Stimulated activated CD8-positive, alpha-beta memory T cell treated with anti-CD3 and anti-CD28 coated beads, Interleukin-2, amount 100 ng/mL, for 1 hour (primary cell): ENCODE measurements at places on chromosomes 13 and 19.

GRCh38 chr19:2529473-2529918 lies 53.6 kb downstream of the GADD45B start:
- DNase-seq: no peak

- no peak for DNase-seq
Measured at GRCh38 chr19:16345457-16345856, 20.8 kb downstream of the KLF2 start.

DNA sequence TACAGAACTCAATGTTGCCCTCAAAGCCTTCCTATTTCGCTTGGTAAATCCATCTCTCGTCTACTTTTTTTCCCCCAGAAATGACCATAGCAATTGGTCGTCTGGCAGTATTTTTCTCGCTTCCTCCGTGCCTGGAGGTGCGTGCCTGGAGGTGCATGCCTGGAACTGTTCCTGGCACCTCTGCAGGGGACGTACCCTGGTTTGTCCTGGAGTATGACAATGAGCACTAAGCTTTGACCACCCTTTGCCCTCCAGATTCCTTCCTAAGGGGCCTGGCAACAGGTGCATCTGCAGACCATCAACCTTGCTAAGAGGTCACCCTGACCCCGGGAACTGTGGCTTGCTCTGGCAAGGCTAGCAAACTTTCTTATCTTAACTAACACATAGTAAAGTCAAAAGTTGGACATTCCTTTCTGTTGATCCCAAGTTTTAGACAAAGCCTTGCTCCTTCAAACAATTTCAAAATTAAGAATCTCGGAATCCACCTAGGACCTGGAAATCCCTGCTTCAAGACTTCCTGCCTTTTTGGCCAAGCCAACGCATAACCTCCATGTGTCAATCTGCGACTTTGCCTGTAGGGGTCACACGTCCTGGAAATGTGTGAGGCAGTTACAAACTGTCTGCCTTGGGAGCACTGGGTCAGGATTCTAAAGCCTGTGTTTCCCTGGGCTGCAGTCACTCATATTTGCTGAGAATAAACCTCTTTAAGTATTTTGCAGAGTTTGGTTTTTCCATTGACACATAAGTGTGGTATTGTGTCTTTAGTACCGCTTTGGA lies 28.8 kb upstream of the TUBGCP3 start:
- no peak for DNase-seq

- no peak for DNase-seq
Measured at GRCh38 chr19:12944104-12944674, 1.5 kb upstream of the RAD23A start.

DNA sequence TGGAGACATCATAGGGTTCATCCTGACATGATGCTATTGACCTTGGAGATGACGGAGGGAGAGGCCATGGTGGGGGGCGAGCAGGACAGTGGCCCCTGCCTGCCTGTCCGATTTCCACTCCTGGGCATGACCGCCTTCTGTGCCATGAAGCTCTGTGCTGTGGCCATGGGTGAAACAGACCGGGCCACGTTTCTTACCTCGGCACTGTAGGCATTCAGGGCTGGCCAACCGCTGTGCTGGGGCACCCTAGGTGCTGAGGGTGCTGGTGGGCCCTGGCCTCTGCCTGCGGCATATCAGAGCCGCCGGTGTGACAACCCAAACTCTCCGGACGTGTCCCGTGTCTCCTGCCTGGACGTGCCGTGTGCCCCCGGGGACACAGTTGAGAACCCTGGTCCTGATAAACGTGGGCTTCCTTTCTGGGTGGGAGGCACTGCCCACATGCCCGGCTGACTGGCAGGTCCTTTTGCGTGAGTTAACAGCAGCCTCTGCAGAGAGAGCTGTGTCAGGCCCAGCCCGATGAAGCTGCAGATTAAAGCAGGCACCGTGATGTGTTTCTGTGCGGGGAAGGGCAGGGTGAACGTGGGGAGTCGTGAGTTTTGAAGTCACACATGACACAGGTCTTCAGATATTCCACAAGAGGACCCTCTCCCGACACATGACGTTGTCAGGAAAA lies 46.5 kb downstream of the TMEM255B start:
- no peak for DNase-seq

- DNase-seq: no peak
Measured at GRCh38 chr13:109968876-109969577, 182.6 kb upstream of the IRS2 start.

DNA sequence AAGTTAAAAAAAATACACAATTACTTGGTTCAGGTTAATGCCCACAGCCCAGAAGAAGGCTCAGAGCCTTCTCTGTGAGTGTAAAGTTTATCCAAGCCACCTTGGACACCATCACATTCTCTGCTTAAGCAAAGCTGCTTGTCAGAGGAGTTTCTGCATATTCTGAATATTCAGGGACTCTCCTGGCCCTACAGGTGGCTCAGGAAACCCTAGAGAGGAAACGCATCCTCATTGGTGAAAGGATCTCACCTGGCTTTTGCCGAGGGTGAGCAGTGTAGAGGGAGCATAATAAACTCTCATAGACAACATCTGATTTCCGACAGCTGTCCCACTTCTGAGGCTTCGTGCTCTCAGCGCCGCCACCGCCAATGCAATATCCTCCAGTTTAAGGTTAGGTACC lies 239.9 kb upstream of the TSHZ3 start:
- DNase-seq: no peak

- DNase-seq: no peak
Measured at GRCh38 chr13:98668155-98668554, 84.3 kb downstream of the SLC15A1 start.

- no peak for DNase-seq
Measured at GRCh38 chr19:42242069-42242511, 312 bp downstream of the GSK3A start.

GRCh38 chr13:41182231-41182630 lies 12.1 kb downstream of the KBTBD7 start:
- no peak for DNase-seq

GRCh38 chr19:34088292-34088691 lies 84.0 kb upstream of the LSM14A start:
- DNase-seq: no peak

DNA sequence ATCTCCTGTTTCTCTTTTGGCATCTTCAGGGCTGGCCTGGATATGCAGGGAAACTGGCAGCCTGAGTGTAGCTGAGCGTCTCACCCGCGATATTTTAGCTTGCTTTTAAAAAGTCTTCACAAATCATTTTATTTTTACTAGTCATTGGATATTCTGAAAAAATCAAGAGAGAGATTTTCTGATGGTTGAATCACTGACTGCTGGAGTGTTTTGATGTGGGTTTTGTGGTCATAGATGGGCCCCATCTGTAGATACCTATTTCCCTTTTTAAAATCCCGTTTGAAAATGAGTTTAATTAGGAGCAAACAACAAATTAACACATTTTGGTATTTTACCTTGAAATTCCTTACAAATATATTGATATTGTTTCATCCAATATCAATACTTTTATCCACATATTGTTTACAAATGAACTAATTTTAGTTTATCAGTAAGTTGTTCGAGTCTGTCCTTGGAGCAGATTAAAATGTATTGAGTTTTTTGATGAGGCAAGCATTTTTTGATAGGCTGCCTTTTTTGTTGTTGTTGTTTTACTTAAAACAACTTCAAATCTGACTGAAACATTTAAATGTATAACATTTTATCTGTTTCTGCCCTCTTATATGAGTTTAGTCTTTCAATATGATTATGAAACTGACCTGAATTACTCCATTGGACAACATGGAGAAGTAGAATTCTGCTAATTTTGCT lies 21.5 kb upstream of the OXGR1 start:
- no peak for DNase-seq

DNA sequence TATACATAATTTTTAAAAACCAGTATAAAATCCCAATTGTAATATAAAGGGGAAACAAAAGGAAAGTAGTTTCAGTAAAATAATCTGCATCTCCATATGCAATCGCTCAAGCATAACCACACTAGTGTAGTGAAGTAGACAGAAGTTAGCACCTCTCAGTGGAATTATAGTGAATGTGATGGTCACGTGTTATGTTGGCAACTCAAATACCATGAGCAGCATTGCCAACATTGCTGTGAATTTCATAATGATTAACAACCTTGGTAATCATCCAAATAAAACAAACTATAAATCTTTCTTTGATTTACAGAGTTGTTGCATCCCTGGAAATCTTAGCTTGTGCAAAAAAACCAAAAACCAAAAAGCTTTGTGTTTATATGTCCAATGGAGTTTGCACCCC lies 77.3 kb upstream of the SIAH3 start:
- DNase-seq: no peak

DNA sequence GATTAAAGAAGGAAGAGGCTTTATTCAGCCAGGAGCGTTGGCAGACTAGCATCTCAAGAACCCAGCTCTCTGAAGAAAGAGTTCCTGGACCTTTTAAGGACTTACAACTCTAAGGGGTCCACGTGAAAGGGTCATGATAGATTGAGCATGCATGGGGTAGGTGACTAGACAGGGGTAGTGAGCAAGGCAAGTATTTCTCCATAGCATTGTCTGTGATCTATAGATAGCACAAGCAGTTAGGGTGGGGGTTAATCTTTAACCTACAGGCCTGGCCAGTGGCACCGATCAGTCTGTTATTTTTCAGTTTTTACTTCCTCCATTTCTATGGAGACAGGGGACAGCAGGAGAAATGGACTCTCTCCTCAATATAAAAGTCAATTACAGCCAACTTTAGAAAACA lies 983.7 kb downstream of the SLITRK1 start:
- DNase-seq: no peak

DNA sequence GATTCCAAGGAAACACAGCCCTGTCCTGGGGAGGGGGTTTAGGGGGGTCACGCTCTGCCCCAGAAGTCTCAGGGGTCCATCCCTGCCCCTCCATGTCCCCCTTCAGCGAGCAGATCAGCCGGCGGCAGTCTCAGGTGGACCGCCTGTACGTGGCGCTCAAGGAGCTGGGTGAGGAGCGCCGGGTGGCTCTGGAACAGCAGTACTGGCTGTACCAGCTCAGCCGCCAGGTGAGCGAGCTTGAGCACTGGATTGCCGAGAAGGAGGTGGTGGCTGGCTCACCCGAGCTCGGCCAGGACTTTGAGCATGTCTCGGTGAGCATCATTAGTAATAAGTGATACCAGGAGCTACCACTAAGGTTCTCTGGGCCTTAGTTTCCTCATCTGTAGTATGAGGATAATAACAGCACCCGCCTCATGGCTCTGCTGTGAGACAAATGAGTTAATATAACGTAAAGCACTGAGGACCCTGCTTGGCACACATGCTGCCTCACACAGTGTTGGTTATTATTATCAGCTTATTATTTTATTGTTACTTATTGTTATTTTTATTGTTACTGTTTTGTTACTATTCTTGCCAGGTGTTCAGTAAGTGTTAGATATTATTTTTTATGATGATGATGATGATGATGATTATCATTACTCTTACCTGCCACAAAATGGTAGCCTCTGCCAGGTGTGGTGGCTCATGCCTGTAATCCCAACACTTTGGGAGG lies 20.5 kb upstream of the SHKBP1 start:
- no peak for DNase-seq

- DNase-seq: no peak
Measured at GRCh38 chr13:37485756-37486155, 112.8 kb downstream of the POSTN start.

GRCh38 chr13:113537909-113538688 lies 46.5 kb upstream of the TFDP1 start:
- DNase-seq: no peak

- no peak for DNase-seq
Measured at GRCh38 chr13:98200211-98200878, 23.3 kb upstream of the RNF113B start.

- DNase-seq: no peak
Measured at GRCh38 chr13:88022431-88023208, 351.4 kb downstream of the SLITRK5 start.

DNA sequence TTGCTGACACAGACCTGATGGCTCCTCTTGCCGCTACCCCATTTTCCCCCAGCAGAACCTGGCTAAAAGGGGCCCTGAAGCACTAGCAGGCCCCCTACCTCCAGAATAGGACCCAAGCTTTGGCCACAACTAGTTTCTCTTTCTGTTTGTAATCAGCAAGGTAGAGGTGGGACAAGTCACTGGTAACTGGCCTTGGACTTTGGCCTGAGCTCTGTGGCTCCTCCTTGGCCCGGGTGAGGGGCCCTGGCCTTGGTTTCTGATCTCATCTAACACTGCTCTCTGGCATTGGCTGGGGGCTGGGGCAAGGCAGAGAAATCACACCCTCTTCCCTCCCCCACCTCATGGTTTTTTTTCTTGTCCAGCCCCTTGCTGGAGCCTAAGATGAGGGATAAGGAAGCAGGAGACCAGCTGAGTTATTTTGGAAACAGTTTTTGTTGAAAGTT lies 2.1 kb downstream of the CALM3 start:
- no peak for DNase-seq

GRCh38 chr19:17300992-17301619 lies 2.1 kb downstream of the ABHD8 start:
- no peak for DNase-seq

- no peak for DNase-seq
Measured at GRCh38 chr13:110957181-110957884, 42.5 kb upstream of the ANKRD10 start.

DNA sequence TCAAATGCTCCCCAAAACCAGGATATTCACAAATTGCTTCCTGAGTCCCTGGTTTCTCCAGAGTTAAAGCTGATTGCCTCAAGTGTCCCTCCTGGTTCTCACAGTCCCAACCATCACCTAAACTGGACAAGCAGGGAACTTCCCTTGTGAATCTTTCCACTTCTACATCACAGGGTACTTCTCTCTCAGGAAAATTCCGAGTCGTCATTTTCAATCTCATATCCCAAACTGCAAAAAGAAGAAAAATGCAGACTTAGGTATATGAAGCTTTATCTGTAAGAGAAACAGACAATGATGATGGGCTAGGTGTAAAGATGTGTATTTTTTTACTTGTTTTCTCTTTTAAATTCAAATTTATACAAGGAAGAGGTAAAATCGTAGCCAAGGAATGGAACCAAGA lies 21.3 kb downstream of the ZNF329 start:
- no peak for DNase-seq

GRCh38 chr13:36680913-36681312 lies 7.1 kb downstream of the SERTM1 start:
- no peak for DNase-seq

DNA sequence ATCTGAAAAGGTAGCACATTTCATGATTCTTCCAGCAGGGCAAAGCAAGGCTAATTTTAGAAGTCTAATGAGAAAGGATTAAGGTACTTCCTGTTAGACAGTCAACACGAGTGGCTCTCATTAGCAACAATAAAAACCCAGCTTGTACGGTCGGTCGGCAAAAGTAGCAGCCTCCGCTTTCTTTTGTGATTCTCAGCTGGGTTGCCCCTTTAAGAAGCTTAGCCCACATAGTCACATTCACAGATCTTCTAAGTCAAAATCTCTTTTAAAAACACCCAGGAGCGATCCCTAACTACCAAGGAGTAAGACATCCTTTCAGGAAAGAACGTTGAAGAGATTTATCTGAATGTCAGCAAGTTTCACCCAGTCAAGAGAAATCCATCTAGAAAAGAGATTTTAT lies 684.8 kb downstream of the DIAPH3 start:
- DNase-seq: no peak

DNA sequence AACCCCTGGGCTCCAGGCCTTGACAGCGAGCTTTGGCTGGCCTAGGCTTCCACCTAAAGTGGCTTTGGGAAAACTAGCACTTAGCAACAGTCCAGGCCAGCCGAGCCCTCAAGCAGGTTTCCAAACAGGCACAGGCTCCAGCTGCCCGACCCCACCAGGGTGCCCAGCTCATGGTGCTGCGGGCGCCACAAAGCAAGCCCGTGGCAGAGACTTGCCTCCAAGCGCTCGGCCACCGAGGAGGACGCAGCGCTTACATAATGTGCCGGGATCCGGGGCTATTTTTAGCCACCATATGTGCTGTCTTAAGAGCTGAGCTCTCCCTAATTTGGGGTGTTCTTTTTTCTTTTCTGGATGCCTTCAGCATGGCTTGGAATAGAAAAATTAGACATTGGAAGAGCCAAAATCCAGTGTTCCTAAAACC lies 56.1 kb upstream of the F7 start:
- no peak for DNase-seq

GRCh38 chr13:27933580-27934328 lies 14.0 kb downstream of the PDX1 start:
- no peak for DNase-seq
